Sigmoid colon (tissue), 7 donors: ENCODE measurements at places on chromosomes 13 and 19. TPM values are rescaled to one million over a fixed set of nuclear protein-coding genes. Genes with fewer than 3 reads are reported as not detected.

Gene GPR12
- polyA plus RNA-seq: not detected

Gene ZNF562
- polyA plus RNA-seq: 14.2 TPM

Gene PLIN5
- polyA plus RNA-seq: 3.1 TPM

Gene CGB5
- not detected for polyA plus RNA-seq

Gene FGF22
- polyA plus RNA-seq: not detected

Gene HIPK4
- polyA plus RNA-seq: not detected

Gene GRIN2D
- polyA plus RNA-seq: 0.26 TPM

Gene NALCN
- polyA plus RNA-seq: 0.23 TPM

Gene GPC6
- 0.23 TPM for polyA plus RNA-seq

Gene TEX101
- 0.22 TPM for polyA plus RNA-seq

Gene ATP8B3
- polyA plus RNA-seq: 0.96 TPM

Gene FPR1
- polyA plus RNA-seq: 1.2 TPM

Gene BCAM
- polyA plus RNA-seq: 19.9 TPM

Gene ZNF177
- polyA plus RNA-seq: not detected

Gene TNNI3
- 3.6 TPM for polyA plus RNA-seq

Gene PGLYRP1
- not detected for polyA plus RNA-seq

Gene ZNF175
- 1.4 TPM for polyA plus RNA-seq

Gene GRK1
- polyA plus RNA-seq: not detected

Gene TRPM4
- polyA plus RNA-seq: 40.8 TPM

Gene CASP14
- polyA plus RNA-seq: not detected

Gene KLK12
- polyA plus RNA-seq: not detected

Gene ATP1A3
- not detected for polyA plus RNA-seq

Gene FCER2
- polyA plus RNA-seq: 0.46 TPM

Gene UBE2L5
- not detected for polyA plus RNA-seq

Gene SRRM5
- polyA plus RNA-seq: not detected

Gene PPAN
- 18.5 TPM for polyA plus RNA-seq

Gene CRB3
- polyA plus RNA-seq: 202 TPM

Gene DIRAS1
- polyA plus RNA-seq: 1.6 TPM

Gene IFNL4
- polyA plus RNA-seq: not detected

Gene CLDN10
- polyA plus RNA-seq: not detected

Gene CEACAM16
- polyA plus RNA-seq: not detected

Gene KCNK6
- 5.4 TPM for polyA plus RNA-seq

Gene B3GNT3
- polyA plus RNA-seq: 35.4 TPM

Gene MAMSTR
- polyA plus RNA-seq: not detected

Gene VSTM2B
- polyA plus RNA-seq: not detected
